ENCODE measurements at places on chromosomes 2 and 18. TPM values are rescaled to one million over a fixed set of nuclear protein-coding genes. Genes with fewer than 3 reads are reported as not detected.

DNA sequence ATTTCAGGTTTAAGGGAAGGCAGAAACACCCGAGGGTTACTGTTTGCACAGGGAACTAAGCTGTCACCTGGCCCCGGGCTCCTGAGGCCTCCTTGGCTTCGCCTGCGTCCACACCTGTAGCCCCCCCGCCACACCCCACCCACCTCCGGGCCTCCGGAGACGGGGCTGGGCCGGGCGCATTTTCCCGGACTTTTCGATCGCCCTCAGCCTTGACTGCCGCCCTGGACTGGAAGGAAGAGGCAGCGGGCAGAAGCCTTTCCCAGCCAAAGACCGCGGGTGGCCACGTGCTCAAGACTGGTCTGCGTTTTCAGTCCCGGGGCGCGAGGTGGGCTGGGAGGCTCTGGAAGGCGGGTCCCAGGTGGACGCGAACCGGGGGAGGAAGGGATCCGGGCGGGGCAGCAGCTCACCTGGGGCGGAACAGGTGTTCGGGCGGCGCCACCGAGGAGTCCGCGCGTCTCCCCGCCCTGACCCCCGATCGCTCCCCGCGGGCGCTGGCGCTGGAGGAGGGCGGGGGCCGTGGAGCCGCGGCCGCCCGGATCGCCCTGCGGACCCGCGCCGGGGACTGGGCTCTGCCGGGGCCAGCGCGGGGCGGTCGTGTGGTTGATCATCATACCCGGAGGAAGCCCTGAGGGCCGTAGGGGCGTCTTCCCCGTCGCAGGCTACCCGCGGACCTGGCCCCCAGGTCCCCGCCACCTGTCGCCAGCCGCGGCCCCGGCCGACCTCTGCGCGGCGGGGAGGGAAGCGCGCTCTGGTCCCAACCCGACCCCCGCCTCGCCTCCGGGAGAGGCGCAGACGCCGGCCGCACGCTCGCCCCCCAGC, 3.2 kb downstream of the ID2 start:
- peak; percentile 87 for DNase-seq

GRCh38 chr2:40625849-40626248, 174.0 kb upstream of the SLC8A1 start:
- no peak for DNase-seq

CD8B2 gene
- 0.09 TPM for total RNA-seq

DNA sequence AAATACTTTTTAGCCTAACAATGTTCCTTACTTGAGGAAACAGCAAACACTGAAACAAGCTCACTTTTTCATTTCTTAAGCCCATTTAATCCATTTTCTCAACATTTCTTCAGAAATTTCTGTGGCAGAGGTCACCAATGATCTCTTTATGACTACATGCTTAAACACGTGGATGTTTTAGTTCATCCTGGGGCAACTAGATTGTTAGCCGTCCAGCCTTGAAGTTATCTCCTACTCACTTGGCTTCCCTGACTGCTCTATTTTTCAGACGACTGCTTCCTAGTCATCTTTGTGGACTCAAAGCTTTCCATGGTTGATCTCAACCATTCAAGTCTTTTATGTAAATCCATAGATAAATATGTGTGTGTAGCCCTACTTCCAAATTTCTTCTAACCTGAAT, 24.1 kb downstream of the CD302 start:
- no peak for DNase-seq

ZNF385B gene
- 3.2 TPM for total RNA-seq

ACAA2 gene
- 84.2 TPM for total RNA-seq

TLX2 gene
- 0.12 TPM for total RNA-seq

SERPINB12 gene
- not detected for total RNA-seq

POTEC gene
- not detected for total RNA-seq

C1QL2 gene
- total RNA-seq = not detected

- no peak for DNase-seq
These were observed 48.0 kb downstream of the BCL2L11 start for GRCh38 chr2:111168528-111169239.

MYO3B gene
- 0.23 TPM for total RNA-seq

GRCh38 chr2:26274058-26274613, 29.4 kb downstream of the HADHB start:
- DNase-seq = peak; percentile 91

ALK gene
- total RNA-seq = 0.20 TPM

- no peak for DNase-seq
These were observed 78.2 kb downstream of the HRH4 start for GRCh38 chr18:24538414-24539264.

DNA sequence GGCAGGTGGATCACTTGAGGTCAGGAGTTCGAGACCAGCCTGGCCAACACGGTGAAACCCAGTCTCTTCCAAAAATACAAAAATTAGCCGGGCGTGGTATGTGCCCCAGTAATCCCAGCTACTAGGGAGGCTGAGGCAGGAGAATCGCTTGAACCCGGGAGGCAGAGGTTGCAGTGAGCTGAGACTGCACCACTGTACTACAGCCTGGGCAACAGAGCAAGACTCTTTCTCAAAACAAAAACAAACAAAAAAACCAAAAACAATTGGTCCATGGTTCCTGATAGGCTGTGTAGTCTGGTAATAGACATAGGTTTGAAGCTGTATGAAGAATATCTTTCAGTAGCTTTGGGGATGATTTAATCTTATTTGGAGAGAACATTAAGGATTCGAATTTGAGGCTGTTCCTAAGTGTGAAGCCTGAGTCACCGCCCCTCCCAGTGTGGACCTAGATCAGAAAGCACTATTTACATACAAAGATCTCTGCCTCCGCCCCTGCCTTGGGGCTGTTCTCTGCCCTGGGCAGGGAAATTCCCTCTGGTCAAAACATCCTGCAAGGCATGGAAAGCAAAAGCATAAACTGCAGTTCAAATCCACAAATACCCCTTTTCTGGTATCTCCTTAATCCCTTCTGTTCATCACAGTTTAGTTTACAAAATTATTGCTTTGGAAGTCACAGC, 52.8 kb upstream of the PMAIP1 start:
- peak; percentile 57 for DNase-seq

DNA sequence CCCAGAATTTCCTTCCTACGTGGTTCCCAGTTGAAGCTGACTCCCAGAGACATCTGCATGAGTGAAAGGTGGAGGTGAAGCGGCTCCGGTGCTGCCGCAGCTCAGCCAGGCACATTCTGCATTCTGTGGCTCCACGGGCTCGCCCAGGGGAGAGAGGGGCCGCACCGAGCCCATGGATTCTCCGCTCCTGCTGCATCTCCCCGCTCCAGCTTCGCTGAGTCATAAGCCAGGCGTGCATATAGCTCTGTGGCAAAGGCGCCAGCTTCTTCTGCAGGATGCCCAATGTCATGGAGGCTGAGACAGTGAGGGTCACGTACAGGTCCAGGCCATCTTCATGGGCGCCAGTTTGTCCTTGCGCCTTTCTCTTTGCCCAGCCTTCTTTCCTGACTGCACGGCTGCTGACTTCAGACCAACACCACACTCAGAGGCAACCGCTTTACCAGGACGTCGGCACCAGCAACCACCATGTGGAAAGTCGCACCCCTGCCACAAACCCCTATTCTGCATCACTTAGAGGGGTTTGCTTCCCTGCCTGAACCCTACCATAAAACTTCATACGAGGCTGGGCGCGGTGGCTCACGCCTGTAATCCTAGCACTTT, 215.7 kb downstream of the MGAT5 start:
- peak; percentile 5 for DNase-seq

GRCh38 chr2:241678784-241679540, 7.7 kb downstream of the DTYMK start:
- no peak for DNase-seq

- DNase-seq = no peak
These were observed 4.4 kb upstream of the KYNU start for GRCh38 chr2:142872882-142873724.

RAB6C gene
- total RNA-seq = 0.23 TPM

UGT1A4 gene
- total RNA-seq = 5.2 TPM

DNA sequence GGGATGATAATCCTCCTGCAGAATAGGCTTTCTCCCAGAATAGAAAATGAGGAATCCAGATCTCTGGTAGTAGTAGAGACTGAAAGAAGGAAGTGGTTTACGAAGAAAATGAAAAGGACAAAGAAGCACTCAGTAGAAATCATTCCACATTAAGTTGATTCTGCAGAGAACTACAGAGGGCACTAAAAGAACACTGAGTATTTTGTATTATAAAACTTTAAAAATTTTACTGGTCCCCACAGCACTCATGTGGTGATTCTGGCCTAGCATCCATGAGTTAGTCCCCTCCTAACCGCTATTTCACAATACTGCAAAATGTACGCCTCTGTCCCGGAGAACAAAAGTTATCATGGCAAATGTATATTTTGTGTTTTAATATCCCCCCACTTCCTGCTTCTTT, 42.9 kb upstream of the SLC35F5 start:
- no peak for DNase-seq

DNA sequence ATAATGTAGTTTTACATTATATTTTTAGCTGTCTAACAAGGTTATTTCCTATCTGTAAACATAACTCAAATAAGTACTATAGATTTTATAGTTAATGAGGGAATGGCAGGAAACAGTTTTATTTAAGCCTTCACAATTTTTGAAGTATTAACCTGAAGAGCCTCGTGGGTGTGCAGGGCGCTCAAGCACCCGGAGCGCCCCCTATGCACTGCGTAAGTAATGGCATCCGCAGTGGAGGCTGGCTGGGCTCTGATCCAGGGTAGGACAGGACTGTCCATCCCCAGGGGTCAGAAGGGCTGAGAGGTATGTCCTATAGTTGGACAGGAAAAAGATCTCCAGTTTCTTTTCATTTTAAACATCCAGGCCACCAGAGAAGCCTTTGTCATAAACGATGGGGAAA, 8.2 kb upstream of the GBX2 start:
- no peak for DNase-seq

DNA sequence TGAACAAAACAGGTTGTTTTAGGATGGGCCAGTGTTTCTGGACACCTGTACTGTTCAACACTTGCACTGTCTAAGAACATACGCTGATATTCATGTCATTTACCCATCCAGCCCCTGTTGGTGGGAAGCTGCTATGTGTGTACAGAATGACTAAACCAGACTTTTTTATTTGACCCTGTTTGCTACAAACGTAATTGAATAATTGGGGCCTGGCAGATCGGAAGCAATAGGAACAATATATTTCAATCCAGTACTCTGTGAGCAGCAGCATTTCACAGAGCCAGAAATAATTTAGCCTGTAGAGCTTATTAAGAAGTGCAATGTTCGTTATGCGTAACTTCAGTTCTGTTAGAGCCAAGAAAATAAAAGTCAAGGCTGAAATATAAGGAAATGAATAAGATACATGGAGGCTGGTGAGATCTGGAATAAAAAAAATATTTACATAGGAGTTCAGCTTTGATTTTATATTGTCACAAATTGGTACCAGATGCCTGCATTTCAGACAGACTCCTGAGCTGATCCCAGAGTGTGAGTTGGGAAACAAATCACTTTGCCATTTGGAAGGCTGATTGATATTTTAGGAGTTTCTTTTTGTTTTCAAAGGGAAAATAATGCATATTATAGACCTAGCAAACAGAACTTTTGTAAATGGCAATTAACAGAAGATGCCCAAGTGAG, 19.7 kb downstream of the CABLES1 start:
- no peak for DNase-seq

DNA sequence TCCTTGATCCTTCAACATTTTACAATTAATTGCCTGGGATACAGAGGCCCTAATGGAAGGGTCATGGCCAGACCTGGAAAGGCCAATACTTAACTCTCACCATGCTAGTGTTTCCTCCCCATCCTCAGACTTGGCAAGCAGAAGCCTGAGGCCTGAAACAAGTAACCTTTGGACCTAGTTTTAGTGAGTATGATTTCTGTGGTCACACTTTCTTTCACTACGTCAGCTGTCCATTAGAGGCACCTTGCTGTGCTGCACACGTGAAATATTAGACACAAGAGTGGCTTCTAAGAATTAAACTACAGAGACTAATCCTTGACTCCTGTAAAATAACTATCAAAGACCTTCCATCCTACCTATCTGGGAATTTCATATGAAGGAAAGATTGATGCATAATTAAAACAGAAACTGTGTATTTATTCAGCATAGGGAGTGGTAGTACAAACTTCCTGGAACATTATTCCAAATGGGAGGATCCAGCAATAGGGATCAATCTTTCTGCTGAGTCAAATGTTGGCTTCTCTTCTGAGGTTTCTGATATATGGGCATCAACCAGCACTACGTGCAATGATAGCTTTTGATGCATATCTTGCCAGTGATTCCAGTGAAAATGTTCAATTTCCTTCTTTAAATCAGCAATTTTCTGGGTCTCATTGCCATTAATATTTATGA, 249.7 kb downstream of the IKZF2 start:
- DNase-seq = peak; percentile 31

GRCh38 chr2:122927710-122928557, 1097.2 kb upstream of the CNTNAP5 start:
- no peak for DNase-seq

GRCh38 chr18:53764086-53764485, 460.4 kb downstream of the MBD2 start:
- DNase-seq = no peak

GRCh38 chr2:227783404-227784138, 30.1 kb upstream of the CCL20 start:
- DNase-seq = no peak

IL37 gene
- 0.29 TPM for total RNA-seq

DNA sequence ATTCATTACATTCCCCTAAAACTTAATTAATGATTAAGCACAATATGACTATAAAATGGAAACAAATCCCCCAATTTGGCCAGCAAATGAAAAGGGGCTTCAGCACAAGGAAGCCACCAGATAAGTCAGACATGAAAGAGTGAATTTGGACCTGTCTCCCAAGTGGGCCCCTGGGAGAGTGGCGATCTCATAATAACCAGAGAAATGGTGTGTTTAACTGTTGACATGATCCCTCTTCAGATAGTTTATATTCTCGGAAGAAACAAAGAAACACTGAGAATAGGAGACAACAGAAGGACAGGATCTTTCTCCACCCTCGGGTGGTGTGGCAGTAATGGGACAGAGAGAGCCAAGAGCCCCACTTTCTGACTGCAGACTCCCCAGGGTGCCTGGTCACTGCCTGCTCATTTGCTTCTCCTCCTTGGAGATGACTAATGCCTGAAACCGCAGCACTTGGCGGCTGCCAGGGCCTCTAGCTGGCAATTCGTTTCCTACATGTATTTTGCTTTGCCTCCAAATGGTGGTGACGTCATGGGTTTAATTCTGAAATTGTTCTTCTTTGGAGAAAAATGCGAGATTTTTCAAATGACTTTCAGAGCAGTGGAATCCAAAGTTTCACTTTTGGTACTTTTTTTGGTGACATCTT, 46.4 kb upstream of the SPP2 start:
- no peak for DNase-seq

EEF1B2 gene
- 294 TPM for total RNA-seq

DNA sequence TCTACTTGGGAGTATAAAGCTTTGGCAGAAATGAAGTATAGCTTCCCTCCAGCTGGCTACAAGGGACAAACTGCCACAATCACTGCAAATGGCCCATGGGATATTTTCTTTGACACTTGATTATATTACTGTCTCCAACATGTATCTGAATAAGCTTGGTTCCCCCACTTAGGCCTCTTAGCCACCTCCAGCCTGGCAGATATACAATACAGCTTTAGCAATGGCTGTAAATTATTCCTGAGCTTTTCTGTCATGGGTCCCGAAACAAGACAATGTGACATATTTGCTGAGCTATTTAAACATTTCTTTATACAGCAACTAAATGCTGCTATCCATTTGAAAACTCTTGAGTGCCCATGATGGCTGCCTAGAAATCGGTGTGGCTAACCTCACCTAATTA, 406.2 kb downstream of the SUCLG1 start:
- no peak for DNase-seq

HJURP gene
- 1.9 TPM for total RNA-seq

- DNase-seq = peak; percentile 50
These were observed 210.0 kb downstream of the RBM43 start for GRCh38 chr2:151051574-151052220.

GRCh38 chr2:44102790-44103562, 65.7 kb upstream of the PPM1B start:
- DNase-seq = no peak
